ENCODE measurements at places on chromosomes 1 and 21.

- DNase-seq = no peak
Measured at GRCh38 chr1:243549791-243550190, 293.9 kb downstream of the SDCCAG8 start.

GRCh38 chr1:232880354-232880753 lies 70.1 kb upstream of the NTPCR start:
- DNase-seq = no peak

- DNase-seq = no peak
Measured at GRCh38 chr21:44865561-44866280, 7.8 kb downstream of the PTTG1IP start.

DNA sequence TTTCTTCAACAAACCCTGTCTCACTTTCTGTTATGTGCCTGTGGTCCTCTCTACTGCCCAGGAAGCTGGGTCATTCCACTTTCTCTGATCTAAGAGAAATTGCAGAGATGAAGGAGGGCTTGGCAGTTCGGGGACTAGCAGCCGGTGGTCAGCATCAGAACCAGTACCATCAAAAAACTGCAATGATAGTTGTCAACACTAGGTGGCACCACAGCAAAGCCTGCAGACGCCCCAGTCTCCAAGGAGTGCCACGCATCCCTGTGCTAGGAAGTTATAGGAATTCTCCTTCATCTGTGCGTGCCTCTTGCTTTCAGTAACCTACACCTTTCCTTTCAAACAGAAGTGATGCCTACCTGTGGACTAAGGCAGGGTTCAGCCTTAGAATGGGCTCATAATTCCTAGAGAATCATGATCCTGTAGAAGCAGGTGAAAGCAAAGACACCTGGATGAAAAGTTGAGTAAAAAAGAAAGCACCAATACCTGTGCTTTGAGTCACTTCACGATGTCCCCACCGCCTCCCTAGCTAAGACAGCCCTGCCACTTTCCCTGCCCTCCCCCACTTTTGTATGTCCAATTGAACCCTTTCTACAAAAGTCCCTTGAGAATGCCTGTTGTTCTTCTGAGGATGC lies 129.2 kb downstream of the ADAMTS1 start:
- DNase-seq = no peak

- no peak for DNase-seq
Measured at GRCh38 chr1:209783386-209783785, 973 bp downstream of the C1orf74 start.

DNA sequence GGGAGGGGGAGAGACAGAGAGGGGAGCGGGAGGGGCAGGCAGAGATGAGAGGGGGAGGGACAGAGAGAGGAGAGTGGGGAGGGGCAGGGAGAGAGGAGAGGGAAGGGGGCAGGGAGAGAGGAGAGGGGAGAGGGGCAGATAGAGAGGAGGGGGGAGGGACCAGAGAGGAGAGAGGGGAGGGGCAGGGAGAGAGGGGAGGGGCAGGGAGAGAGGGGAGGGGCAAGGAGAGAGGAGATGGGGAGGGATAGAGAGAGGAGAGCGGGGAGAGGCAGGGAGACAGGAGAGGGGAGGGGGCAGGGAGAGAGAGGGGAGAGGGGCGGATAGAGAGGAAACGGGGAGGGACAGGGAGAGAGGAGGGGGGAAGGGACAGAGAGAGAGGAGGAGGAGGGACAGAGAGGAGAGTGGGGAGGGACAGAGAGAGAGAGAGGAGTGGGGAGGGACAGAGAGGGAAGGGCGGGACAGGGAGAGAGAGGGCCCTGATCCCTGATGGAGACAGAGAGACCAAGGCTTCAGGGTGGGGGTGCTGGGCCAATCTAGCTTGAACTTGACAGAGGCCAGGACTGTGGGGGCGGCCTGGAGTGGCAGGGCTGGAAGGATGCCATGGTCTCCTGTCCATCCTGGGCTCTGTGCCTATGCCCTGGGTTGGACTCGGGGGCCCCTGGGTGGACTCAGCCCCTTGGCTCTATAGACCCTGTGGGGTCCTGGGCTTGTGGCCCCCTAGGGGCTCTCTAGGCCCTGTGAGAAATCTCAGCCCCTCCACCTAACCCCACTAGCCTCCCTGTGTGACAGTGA lies 43.6 kb downstream of the DMRTB1 start:
- DNase-seq = no peak

GRCh38 chr21:18476639-18477038 lies 73.1 kb upstream of the TMPRSS15 start:
- no peak for DNase-seq

GRCh38 chr1:224096773-224097172 lies 17.1 kb upstream of the FBXO28 start:
- no peak for DNase-seq

DNA sequence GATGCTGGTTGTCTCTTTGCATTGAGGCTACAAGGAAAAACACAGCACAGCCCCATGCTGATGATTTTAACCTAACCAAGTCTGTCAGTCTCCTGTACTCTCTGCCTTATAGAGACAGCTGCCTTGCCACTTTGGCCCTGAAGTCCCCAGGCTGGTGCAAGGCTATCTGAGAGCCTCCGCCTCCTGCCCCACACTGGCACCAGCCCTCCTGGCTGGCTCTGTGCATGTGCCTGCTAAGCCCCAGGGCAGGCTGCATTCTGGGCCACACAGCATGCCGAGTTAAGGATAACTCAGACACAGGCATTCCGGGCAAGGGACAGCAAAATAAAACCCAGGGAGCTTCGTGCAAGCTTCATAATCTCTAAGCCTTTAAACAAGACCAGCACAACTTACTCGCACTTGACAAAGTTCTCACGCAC lies 910 bp downstream of the RUNX1 start:
- no peak for DNase-seq

- DNase-seq = no peak
Measured at GRCh38 chr1:180444522-180444921, 57.9 kb downstream of the ACBD6 start.

- no peak for DNase-seq
Measured at GRCh38 chr1:147171399-147172167, 687 bp downstream of the PRKAB2 start.

GRCh38 chr1:182611787-182612186 lies 7.6 kb upstream of the RGS16 start:
- no peak for DNase-seq

- no peak for DNase-seq
Measured at GRCh38 chr1:100414693-100415497, 62.6 kb downstream of the CDC14A start.

GRCh38 chr1:1832820-1833219 lies 54.5 kb upstream of the NADK start:
- peak; percentile 10 for DNase-seq

- no peak for DNase-seq
Measured at GRCh38 chr1:198978523-198978922, 339.7 kb downstream of the PTPRC start.

DNA sequence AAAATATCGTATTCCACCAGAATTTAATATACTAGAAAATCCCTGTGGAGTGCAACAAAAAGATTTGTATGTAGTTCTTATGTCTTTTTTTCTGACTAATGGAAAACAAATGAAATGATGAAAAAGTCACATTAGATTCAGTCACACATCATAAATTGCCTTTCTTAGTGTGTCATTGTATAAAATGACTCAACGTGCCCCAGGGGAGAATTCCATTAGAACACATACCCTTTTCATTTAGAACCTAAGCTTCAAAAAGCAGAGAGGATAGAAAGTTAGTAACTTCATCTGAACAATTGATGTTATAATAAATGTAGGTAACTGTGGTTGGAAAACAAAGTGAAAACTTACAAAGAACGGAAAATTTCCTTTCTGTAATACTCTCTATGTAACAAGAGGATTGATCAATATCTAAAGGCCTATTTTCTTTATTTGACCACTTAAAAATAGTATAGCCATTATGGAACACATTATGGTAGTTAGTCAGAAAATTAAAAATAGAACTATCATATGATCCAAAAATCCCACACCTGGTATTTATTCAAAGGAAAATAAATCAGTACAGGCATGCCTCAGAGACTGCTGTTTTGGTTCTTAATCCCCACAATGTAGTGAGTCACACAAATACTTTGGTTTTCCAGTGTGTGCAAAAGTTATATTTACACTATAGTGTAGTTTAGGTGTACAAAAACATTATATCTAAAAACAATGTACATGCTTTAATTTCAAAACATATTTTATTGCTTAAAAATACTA lies 1016.1 kb downstream of the KCNT2 start:
- peak; percentile 74 for DNase-seq
